NCI-H1694 (cell line): ENCODE measurements at places on chromosomes 5 and 9.

DNA sequence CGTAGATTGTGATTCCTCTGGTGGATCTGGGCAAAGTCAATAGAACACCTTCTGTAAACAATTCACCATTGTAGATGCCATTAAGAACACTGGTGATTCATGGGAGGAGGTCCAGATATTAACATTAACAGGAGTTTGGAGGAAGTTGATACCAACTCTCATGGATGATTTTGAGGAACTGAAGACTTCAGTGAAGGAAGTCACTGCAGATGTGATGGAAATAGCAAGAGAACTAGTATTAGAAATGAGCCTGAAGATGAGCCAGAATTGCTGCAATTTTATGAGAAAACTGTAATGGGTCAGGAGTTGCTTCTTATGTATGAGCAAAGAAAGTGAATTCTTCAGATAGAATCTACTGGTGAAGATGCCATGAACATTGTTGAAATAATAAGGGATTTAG is 26.9 kb downstream of the TCERG1 start:
- no peak for DNase-seq

DNA sequence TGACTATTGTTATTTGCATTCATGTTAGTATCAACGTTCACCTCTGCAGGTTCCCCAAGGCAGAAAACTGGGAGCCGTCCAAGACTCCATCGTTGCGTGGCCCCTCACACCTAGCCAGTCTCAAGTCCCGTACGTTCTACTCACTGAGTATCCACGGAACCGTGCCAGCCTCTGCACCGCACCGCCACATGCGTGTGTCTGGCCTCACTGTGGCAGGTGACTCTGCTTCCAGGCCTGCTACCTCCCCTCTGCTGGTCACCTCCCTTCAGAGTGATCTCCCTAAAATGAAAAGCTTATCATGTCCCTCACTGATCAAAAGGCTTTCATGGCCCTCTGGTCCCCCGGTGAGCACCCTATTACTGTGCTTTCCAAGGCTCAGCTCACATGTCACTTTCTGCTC is 108.1 kb downstream of the GABBR2 start:
- no peak for DNase-seq

DNA sequence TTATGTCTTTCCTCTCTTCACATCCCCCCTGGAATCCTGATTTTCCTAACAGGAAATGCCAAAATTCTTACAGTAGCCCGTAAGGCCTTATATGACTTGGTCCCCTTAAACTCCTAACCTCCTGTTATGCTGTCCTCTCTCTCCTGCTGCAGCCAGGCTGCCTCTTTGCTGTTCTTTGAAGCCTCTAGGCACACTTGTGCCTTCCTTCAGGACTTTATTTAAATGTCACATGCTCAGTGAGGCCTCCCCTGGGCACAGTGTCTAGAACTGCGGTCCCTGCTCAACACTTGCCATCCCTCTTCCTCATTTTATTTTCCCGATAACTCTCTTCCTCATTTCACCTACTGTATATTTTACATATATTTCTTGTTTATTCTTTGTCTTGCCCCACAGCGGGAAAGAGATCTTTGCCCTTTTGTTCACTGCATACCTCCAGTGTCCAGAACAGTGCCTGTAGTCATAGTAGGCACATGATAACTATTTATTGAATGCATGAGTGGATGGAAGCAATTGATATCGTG is 5.5 kb upstream of the SHB start:
- no peak for DNase-seq

DNA sequence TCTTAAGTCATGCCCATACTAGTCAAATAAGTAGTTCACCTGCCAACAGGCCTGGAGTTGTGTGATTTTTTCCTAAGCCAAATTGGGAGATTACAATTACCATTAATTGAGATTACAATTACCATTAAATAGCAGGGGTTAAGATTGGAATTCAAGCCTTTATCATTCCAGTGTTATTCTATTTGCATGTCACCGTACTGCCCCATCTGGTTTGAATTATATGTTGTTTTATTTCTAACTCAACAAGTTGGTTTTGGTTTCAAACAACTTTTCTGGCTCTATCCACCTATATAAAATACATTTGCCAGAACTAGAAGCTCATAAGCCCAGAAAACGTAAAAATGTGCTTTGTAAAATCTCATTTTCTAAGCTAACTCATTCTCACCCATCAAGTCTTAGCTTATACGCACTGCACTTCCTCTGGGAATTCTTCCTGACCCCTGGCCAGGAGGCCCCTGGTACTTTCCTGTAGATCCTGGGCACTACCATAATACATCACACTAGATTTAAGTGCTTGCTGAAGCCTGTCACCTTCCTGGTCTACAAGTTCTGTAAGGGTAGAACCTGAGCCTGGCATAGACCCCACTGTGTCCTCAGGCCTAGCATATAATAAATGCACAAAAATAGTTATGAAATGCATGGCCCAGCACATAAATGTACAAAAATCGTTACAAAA is 242.0 kb upstream of the TRPM3 start:
- no peak for DNase-seq

DNA sequence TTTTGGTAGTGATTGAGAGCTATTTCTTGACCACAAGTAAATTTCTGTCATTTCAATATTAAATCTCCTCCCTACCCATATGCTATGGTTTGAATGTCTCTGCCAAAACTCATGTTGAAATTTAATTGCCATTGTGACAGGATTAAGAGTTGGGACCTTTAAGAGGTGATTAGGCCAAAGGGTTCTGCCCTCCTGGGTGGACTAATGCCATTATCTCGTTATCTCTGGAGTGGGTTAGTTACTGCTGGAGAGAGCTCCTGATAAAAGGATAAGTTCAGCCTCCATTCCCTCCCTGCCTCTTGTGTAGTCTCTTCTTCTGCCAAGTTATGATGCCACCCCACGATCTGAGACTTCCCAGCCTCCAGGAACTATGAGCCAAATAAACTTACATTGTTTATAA is 3.6 kb upstream of the DRD1 start:
- no peak for DNase-seq

DNA sequence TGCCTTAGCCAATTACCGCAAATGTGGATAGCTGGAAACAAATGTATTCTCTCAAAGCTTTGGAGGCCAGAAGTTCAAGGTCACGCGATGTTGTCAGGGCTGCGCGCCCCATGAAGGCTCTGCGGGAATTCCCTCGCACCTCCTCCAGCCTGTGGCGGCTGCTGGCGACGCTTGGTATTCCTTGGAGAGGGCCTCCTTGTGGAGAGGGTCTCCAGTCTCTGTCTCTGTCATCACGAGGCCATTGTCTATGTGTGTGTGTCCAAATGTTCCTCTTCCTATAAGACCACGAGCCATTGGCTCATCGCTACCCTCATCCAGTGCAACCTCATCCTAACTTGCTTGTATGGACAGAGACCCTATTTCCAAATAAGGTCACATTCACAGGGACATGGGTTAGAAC is 97.5 kb downstream of the ANKRD33B start:
- no peak for DNase-seq

GRCh38 chr9:93814077-93814956 is 140.8 kb downstream of the BARX1 start:
- no peak for DNase-seq

GRCh38 chr5:132025403-132025971 is 14.0 kb upstream of the ACSL6 start:
- no peak for DNase-seq

DNA sequence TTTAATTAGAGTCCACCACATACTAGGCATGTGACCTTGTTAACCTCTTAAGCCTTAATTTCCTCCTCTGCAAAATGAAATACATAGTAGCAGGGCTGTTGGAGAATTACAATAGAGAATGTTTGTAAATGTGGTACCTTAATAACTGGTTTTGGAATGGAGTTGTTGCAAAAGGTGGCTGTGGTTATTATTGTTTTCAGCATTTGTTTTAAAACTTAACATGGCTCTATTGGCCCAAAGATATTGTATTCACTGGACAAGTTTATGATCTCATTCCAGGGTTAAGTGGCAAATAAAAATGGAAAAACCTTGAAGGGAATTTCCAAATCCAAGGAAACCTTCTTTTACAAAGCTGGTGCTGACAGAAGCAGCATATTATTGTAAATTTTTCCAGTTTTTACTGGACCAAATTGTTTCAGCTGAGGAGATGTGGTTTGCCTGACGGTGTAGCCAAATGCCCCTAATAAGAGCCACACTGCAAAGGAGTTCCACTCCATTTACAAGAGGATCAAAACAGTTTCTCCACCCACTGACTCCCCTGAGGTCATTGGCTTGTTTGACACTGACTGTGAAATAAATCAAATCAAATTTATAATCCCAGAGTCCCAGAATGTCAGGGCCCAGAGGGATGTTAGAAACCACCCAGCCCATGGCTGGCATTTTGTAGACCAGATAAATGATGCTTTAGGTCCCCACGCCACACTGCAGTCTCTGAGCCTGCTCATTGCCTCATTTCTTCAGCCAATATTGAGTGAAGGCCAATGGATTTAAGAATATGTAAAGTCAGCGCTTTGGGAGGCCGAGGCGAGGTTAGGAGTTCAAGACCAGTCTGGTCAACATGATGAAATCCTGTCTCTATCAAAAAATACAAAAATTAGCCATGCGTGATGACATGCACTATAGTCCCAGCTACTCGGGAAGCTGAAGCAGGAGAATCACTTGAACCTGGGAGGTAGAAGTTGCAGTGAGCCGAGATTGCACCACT is 45.2 kb downstream of the ADRA1B start:
- DNase-seq = no peak

DNA sequence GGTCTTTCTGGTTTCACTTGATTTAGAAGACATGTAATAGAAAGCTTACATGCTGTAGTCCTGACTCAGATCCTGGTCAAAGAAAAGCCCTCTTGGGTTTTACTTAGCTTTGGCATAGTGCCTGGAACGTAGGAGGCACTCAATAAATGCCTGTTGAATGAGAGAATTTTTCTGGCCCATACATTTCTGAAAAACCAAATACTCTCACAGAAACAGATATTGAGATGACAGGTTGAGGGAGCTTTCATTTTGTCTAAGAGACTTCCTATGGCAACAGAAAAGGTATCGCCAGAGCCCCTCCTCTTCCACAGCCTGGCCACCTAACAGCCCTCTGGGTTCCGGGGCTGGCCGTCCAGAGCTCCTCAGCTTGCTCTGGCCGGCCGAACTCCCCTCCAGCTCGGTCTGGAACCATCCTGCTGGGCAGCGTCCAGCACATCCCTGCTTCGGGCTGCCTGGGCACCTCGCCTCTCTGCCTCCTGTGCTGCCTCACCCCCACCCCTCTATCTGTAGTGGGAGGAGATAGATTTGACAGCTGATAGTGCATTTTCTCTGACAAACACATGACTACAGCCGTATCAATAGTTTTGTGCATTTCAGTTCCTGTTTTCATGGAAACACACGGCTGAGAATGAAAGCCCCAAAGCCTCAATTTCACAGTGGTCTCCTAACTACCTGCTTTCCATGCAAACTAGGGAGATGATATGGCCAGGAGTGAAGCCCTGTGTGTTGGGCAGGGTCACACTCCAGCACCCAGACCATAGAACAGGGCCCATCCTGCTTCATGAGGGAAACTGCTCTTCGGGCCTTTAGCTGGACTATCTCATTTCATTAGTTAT is 1.1 kb downstream of the IL4 start:
- no peak for DNase-seq

- no peak for DNase-seq
Measured at GRCh38 chr9:88733651-88734421, 198.9 kb downstream of the NXNL2 start.

- DNase-seq = peak; percentile 54
Measured at GRCh38 chr5:133145436-133146170, 93.8 kb downstream of the HSPA4 start.

DNA sequence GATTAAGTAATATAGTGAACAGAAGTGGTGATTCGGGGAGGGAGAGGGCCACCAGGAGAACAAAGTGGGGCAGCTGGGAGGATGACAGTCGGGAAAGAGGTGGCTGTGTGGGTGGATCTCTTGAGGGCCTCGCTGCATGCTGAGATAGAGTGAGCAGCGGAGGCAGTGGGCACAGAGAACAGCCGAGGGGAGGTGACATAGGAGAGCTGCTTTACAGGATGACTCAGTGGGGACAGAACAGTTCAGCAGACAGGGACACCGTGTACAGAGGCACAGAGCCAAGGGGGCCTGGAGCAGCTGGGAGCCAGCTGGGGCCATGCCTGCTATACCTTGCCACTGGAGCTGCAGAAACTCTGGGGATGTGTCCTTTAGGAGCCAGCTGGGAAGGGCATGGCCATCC is 273.9 kb downstream of the GADD45G start:
- peak; percentile 90 for DNase-seq

DNA sequence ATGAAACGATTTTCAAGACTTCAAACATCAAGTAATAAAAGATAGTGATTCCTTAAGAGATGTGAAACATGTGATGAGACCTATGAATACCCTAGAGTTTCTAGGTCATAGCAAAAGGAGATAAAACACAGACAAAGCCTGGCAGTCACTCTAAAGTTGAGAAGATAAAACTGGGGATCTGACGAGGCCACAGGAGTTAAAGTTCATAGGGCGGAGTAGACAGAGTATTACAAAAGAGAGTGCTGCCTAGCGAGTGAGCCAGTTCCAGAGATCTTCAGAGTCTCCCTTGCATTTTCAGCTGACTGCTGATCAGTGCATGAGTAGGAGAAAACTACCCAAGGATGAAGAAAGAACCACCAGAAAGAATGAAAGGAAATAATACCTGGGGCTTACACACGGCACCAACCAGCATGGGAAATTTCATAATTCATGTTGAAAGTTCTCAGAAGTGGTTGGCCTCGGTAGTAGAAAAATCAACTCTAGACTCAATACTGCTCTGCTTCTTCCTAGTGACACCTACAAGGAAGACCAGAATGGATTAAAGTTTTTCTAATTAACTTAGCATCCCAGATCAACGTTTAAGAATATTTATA is 30.4 kb downstream of the FBXO4 start:
- no peak for DNase-seq

DNA sequence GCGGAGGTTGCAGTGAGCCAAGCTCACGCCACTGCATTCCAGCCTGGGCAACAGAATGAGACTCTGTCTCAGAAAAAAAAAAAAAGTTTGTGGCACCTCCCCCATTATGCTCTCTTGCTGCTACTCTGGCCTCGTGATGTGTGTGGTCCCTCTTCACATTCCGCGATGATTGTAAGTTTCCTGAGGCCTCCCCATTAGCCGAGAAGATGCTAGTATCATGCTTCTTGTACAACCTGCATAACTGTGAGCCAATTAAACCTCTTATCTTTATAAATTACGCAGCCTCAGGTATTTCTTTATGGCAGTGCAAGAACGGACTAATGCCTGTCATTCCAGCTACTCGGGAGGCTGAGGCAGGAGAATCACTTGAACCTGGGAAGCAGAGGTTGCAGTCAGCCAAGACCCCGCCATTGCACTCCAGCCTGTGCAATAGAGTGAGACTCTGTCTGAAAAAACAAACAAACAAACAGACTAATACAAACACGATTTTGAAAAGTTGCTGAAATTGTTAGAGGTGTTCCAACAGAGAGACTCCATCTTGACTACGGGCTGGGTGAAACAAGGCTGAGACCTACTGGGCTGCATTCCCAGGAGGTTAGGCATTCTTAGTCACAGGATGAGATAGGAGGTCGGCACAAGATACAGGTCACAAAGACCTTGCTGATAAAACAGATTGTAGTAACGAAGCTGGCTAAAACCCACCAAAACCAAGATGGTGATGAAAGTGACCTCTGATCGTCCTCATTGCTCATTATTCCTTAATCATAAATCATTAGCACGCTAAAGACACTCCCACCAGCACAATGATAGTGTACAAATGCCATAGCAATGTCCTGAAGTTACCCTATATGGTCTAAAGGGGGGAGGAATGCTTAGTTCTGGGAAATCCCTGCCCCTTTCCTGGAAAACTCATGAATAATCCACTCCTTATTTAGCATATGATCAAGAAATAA is 8.3 kb upstream of the AFF4 start:
- DNase-seq = no peak

GRCh38 chr5:5066276-5067186 is 73.6 kb upstream of the ADAMTS16 start:
- DNase-seq = no peak

- no peak for DNase-seq
Measured at GRCh38 chr9:3971391-3972082, 328.3 kb downstream of the GLIS3 start.

- no peak for DNase-seq
Measured at GRCh38 chr9:129612815-129613519, 7.9 kb downstream of the C9orf50 start.
